ENCODE measurements at places on chromosomes 6 and 20.

GRCh38 chr20:51661609-51662178 lies 106.5 kb downstream of the ATP9A start:
- no peak for DNase-seq

- DNase-seq: no peak
Measured at GRCh38 chr6:91341473-91341872, 754.6 kb upstream of the MAP3K7 start.

DNA sequence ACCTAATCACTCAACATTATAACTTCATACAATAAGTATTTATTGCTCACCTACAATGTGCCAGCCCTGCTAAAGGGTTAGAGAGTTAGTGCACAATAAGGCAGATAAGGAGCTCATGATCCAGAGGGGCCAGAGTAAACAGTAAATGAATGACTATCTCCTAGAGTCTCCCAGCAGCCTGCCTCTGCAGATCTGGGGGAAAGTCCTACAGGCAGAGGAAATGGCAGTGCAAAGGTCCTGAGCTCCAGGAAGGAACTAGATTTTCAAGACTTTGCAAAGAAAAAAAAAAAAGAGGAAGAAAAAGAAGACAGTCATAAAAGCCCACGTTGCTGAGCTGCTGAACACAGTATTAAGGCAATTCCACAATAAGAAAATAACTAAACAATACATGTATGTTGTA lies 160.1 kb downstream of the SIM1 start:
- no peak for DNase-seq

DNA sequence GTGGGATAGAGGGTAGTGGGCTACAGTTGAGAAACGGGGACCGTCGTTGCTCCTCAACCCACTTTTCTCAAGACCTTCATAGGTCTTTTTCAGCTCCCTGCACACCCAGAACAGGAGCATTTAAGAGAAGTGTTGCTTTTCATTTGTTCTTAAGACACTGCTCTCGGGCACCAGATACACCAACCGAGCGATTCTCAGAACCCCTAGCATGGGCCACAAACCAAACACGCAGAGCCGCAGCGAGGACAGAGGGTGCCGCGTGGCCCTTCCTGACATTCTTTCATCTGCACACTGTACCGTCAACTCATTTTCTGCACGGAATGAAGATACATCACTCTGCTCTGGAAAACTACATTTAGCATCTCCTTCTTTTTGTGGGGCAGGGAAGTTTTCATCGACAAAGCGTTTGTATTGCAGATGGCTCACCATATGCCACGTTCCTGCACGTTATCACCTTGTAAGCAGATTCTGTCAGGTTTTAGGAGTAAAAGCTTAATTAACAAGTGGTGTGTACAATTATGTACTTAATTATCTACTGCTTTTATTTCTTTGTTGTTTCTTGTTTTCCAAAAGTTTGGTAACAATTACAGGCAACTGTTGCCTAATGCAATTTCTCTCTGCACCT lies 70.4 kb upstream of the MLN start:
- DNase-seq: no peak

DNA sequence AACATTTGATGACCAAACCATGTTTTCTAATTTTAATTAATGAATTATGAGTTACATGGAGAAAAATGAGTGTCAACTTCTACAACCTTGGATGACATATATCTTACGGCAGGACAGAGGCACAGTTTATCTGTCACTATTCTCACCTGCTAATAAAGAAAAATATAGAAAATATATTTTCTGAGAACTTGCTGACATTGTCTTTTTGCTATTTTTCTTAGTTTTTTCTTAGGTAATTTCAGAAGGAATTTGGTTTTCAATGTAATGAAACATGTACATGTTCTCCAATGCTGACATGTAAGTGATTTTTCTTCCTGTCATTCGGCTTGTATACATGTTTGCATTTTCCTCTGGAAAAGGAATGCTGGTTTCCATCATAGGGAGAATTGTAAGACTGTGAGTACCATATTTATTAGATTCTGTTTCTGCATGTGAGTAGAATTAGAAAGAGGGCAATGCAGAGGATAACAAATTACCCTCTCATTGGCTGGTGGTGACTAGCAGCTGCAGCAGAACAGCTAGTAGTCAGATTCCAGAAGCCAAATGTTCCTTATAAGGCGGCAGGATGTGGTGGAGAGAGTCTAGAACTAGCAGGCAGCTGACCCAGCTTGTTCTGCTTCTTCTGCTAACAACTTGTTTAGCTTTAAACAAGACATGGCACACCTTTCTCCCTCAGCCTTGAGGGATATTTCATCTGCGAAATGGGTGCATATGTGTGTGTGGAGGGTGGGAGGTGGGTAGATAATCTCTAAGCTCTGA lies 132.8 kb upstream of the SPACA1 start:
- DNase-seq: peak; percentile 66

DNA sequence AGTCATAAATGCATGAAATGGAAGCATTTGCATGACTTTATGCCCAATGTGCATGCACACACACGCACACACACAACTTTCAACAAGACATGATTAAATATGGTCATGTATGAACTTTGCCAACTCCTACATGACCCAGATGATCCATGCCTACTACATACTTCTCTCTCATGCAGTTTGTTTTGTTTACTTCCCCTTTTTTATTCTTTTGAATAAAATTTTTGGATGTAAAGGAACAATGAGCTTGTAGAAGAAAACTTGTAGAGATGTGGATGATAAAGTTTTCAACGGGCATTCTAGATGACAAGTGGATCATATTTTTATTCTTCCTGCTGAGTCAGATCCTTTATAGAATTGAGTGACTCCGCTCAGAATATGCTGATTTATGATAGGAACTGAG lies 50.8 kb upstream of the AIG1 start:
- no peak for DNase-seq

- DNase-seq: no peak
Measured at GRCh38 chr6:119020597-119021561, 57.6 kb downstream of the FAM184A start.

DNA sequence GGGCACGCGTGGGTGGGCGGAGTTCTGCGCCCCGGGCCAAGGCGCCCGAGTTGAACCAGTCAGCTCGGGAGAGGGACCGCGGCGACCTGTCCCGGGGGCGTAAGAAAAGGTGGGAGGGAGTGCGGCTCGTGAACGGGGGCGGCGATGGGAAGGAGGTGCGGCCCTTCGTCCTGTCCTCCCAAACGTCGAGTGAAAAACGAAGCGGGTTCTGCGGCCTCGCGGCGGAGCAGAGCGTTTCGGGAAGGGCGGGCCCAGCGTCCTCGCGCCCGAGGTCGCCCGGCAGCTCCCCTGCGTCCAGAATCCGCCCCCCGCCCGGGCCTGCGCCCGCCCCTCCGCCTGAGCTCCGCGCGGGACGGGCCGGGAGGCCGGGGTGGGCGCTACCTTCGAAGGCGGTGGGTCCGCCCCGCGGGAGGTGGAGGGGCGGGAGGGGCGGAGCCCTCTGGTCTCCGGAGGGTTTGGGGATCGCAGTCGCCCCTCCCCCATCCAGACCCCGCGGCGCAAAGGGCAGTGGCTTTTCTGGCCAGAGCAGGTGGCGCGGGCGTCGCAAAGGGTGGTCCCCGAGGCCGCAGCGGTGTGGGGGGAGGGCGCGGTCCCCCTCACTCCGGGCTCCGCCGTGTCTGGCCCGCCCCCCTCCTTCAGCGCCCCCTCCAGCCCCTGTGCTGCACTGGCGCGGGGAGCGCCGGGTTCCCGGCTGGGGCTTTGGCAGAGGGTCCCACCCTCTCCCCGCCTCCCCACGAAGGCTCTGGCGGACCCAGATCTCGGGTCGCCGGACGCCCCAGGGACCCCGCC lies 838 bp downstream of the STMN3 start:
- no peak for DNase-seq

GRCh38 chr6:118252474-118252873 lies 295.6 kb upstream of the PLN start:
- DNase-seq: peak; percentile 64

- DNase-seq: peak; percentile 5
Measured at GRCh38 chr6:62640749-62641148, 354.7 kb upstream of the KHDRBS2 start.

DNA sequence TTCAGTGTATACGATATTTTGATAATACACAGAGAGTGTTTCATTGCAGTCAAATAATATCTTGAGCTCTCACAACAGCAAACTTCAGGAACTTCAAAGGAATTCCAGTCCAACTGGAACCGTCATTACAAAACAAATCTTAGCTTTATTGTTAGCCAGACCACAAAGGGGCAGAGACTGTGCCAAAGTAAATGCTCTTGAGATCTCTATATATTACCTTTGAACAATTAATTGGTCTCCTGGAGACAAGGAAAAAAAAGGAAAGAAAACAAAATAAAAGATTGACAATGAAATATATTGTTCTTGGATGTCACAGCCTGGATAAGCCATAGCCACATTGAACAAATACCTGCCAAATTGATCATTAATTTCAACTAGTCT lies 70.0 kb downstream of the FOXC1 start:
- no peak for DNase-seq

- no peak for DNase-seq
Measured at GRCh38 chr20:41170386-41171105, 33.2 kb downstream of the PLCG1 start.

GRCh38 chr6:54115966-54116365 lies 4.7 kb downstream of the MLIP start:
- no peak for DNase-seq

DNA sequence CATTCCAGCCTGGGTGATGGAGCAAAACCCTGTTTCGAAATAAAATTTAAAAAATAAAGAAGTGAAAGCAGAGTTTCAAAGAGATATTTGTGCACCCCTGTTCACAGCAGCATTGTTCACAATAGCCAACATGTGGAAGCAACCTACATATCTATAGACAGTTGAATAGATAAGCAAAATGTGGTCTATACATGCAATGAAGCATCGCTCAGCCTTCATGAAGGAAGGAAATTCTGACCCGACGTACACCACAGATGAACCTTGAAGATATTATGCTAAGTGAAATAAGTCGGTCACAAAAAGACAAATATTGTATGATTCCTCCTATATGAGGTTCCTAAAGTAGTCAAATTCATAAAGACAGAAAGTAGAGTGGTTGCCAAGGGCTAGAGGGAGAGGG lies 6.5 kb upstream of the NCOA6 start:
- DNase-seq: no peak

DNA sequence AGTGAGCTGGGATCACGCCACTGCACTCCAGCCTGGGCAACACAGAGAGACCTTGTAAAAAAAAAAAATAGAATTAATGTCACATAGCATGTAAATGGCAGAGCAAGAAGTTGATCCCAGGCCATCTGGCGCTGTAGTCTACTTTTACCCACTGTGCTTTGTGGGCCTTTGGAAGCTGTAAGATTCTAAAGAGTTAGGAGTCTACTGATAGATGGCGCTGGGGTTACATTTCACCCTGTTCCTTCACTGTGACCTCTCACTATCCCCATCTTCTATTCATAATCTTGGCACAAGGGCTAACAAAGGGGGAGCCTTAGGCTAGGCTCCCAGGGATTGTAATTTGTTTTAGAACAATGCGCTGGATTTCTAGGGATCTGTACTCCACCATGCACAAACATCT lies 24.4 kb downstream of the SIRPD start:
- no peak for DNase-seq

DNA sequence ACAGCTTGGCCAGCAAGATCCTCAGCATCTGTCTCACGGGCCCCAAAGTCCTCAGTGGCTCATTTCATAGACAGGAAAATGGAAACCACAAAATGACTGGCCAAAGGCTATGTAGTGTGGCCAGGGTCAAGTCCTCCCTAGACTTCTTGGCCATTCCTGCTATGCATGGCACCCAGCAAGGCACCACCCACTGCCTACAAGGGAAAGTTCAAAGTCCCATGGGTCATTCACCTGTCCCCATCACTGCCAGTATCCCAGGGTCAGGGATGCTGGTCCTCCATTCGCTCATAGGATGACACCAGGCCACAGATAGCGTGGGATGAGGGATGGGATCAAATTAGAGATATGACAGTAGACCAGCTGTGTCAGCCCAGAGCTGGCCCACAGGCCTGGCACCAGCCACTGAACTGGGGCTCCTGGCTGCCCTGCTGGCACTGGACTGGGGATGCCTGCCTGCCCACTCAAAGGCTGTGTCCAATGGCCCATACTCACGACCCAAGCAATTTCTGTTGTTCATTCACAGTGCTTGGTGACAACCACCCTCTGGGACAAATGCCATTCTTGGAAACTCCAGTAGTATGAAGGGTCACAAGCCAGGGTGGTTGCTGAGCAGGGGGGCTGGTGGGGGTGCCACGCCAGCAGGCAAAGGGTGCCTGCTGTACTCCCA lies 11.6 kb downstream of the ADISSP start:
- no peak for DNase-seq

DNA sequence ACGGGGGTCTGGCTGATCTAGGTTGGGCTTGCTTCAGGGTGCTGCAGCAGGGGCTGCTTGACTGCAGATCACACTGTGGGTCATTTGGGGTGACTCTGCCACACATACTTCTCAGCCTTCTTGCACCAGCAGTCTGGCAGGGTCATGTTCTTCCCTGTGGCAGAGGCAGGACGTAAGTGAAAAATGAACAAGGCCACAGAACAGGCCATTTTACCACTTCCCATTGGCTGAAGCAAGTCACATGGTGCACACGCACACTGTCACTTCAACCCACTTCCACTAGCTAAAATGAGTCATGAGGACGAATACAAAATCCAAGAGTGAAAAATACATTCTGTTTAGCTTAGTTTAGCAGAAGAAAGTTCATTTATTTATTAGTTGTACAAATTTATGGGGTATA lies 168.6 kb upstream of the GGTLC1 start:
- DNase-seq: no peak

DNA sequence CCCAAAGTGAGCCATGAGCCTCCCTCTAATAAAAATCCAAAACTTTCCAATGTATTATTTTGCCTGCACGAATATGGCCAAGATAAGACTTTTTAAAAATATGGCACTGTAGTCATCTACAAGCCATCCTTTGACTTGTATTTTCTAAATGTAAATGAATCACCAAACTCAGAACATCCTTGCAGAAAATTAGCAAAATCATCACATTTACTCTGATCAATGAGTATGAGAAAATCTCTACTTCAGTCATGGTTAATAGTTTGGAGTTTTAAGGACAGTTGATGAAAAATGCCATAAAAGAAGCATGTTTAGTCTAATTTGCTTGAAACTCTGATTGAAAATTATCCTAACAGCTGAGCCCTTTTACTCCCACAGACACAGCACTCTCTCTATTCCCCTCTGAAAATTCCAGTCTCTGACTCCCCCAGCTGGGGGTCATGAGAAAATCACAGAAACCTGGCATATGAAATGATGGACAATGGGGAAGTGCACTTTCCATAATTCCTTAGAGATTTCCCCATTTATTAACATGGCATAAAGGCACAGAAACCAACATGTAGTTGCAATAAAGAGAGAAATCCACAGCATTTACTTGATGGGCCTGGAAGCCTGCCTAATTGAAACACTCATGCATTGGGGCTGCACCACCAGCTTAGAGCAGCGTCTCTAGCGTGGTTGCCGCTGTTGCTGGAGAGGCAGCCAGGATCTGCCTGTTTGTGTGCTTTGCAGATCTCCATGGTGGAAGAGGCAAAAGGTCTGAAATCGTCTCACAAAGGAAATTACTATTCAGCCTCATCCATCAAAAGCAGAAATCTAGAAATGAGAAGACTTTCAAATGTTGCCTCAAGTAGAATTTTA lies 214.0 kb downstream of the WDR27 start:
- DNase-seq: no peak

DNA sequence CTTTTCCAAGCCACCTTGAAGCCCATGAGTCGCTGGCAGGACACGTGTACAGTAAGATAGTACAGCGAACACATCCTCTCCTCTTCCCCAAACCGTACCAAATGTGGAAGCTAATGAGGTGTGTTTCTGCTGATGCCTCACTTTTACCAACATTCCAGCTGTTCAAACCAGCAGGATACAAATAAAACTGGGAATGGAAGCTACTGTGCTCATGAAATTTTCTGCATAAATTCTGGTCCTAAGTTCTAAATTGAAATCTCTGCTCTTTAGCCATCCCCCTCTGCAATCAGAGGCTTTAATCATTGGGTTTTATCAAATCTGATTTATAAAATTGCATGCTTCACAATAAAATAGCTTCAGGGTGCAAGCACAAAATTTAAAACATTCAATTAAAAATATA lies 81.9 kb upstream of the RIN2 start:
- no peak for DNase-seq

Data from NAMALWA (cell line).